ENCODE measurements at places on chromosomes 7 and 10.

- no peak for DNase-seq
Measured at GRCh38 chr10:92575961-92576360, 2.1 kb upstream of the IDE start.

- no peak for DNase-seq
Measured at GRCh38 chr7:140857048-140857447, 67.7 kb downstream of the BRAF start.

DNA sequence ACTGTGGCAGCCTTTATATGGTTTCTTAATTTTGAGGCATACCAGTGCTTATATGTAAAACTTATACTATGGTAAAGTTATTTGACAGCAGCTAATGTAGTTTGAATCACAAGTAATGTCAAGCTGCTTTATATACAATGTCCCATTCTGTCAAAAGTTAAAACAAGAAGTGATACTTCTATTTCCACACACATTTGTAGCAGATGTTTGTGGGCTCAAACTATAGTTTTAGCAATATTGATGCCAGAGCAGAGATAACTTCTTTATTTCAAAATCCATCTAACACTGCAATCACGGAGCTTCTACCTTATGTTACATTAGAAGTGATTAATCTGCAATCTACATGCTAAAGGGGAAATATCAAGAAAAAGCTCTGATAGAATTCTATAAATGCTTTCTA is 149.6 kb downstream of the ADK start:
- no peak for DNase-seq

GRCh38 chr7:79563821-79564522 is 110.5 kb upstream of the MAGI2 start:
- no peak for DNase-seq

DNA sequence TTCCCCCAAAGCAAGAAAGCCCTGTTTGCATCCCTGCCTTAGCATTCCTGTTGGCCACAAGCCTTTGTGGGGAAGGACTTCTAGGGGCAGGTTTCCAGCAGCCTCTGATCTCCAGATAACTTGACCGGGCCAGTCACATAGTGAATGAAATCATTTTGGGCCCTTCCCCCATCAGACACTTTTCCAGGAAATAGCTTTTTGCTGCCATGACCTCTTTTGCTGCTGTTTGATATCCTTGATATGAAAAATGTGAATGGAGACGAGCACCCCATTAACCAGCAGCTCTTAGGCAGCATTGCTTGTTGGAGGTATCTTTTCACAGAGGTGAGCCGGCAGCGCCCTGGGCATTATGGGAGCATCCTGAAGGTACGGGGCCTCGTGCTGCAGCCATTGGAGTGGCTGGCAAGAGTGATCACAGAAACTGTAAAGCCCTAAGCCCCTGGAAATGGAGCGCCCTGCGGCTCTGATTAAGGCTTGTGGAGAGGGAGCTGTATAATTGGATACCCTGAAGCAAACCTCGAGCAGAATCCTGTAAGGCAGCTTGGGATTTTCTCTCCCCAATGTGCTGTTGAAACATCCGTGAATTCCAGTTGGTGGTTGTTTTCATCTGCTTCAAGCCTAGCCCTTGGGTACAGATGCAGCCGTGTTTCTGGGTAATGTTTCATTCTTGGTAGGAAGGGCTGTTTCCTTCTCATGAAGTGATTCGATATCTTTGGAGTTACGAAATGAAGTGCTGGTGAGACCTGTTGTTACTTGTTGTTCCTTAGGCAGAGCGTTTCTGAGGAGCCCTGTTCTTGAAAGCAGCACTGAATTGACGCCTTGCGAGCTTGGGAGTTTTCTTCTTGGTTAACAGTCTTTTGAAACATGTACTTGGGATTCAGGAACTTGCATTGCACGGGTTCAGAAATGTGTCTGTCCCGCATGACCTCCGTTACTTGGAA is 179.0 kb downstream of the PTEN start:
- no peak for DNase-seq
